ENCODE measurements at places on chromosomes 7 and 10.

GRCh38 chr10:119786117-119786769, 60.4 kb downstream of the INPP5F start:
- DNase-seq = no peak

GRCh38 chr10:112835944-112836451, 114.0 kb upstream of the TCF7L2 start:
- DNase-seq = no peak

GRCh38 chr10:107092321-107092720, 72.2 kb downstream of the SORCS1 start:
- no peak for DNase-seq

DNA sequence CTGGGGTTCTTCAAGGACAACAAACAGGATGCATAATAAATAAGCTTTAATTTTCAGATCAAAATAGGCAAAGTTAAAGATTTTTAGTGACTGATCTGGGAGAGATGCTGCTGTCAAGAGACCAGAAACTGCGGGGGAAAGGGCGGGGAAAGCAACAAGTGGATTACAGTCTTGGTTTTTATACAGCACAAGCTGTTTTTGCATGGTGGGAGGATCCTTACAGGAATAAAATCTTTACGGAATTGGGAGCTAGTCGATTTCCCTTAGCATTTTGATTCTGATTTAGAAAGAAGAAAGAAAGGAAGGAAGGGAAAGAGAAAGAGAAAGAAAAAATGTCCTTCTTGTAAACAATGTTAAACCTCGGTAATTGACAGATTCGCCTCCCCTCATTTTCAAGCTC, 242.3 kb upstream of the SP8 start:
- DNase-seq = no peak

DNA sequence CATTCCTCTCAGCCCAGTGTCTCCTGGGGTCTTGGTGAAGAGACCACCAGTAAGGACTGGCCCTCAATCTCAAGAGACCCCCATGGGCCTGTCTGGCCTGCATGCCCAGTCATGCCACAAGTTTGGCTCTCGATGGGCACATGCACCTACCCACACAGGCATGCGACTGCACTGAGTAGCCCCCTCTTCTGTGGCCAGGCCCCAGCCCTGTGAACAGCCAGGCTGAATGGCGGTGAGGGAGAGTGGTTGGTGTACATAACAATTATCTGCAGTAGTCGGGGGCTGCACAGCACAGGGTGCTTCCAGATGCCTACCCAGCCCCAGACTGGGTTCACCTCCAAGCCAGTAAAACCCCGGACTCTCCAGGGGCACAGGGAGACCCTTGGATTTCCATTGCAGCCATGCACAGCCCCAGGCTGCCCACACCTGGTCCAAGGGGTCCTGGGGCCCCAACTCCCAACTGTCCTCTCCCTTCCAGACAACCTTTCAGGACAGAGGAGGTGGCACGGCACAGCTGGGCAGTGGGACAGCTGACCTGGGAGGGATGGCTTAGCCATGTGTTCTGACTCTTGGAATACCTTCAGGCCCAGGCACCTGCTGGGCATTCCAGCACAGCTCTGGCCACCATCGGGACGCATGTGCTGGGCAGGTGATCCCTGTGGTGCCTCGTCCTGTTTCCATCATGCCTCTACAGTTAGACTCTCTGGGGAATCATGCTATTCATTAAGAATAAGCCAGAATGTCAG, 21.0 kb upstream of the CSGALNACT2 start:
- DNase-seq = no peak

GRCh38 chr10:88707429-88708155, 1.5 kb downstream of the LIPK start:
- DNase-seq = no peak

DNA sequence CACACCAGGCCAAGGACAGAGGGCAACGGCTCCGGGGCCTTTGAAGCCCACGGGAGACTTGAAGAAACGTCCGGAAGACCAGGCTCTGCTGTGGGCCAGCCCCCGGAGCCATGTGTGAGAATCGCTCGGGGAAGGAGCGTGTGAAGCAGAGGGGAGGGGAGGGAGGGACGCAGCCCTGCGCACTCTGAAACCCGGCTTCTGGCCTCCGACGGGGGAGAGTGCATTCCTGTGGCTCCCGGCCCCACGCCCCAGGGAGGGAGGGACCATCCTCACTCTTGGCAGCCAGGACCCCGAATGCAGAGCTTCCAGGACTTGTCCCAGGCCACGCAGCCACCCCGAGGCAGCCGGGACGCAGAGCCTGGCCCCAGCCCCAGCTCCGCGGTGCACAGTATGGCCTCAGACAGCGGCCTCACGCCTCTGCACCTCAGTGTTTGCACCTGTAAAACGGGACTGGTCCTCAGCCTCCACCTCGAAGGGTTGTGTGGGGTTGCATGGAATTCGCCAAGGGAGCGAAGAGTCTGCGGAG, 67.4 kb downstream of the PDGFA start:
- peak; percentile 86 for DNase-seq

DNA sequence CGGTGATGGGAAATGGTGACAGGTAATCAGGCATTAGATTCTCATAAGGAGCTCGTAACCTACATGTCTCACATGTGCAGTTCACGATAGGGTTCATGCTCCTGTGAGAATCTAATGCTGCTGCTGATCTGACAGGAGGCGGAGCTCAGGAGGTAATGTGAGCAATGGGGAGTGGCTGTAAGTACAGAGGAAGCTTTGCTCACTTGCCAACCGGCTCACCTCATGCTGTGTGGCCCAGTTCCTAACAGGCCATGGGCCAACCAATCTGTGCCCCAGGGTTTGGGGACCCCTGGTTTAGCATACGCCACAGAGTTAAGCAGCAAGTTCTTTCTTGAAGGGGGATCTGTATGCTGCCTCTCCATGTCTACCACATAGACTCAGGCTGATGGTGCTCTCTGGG, 133.1 kb downstream of the IQUB start:
- DNase-seq = no peak

DNA sequence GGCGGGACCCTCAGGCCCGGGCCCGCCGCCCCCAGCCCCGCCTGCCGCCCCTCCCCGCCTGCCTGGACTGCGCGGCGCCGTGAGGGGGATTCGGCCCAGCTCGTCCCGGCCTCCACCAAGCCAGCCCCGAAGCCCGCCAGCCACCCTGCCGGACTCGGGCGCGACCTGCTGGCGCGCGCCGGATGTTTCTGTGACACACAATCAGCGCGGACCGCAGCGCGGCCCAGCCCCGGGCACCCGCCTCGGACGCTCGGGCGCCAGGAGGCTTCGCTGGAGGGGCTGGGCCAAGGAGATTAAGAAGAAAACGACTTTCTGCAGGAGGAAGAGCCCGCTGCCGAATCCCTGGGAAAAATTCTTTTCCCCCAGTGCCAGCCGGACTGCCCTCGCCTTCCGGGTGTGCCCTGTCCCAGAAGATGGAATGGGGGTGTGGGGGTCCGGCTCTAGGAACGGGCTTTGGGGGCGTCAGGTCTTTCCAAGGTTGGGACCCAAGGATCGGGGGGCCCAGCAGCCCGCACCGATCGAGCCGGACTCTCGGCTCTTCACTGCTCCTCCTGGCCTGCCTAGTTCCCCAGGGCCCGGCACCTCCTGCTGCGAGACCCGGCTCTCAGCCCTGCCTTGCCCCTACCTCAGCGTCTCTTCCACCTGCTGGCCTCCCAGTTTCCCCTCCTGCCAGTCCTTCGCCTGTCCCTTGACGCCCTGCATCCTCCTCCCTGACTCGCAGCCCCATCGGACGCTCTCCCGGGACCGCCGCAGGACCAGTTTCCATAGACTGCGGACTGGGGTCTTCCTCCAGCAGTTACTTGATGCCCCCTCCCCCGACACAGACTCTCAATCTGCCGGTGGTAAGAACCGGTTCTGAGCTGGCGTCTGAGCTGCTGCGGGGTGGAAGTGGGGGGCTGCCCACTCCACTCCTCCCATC, 82.7 kb downstream of the PAX2 start:
- DNase-seq = no peak

- DNase-seq = no peak
Observed at GRCh38 chr7:155188821-155189581, 108.7 kb upstream of the INSIG1 start.

DNA sequence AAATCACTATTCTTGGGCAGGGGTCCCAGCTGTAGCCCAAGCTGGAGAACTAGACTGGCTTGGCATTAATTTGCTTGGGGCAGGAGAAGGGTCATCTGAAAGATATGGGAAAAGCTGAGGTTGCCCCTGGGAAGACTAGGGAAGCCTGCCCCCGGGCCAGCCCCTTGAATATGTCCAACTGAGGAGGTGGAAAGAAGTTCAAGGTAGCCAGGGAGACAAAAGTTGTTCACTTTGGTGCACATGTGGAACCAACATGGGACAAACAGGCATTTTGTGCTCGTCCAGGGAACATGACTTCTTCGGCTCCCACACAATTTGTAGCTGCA, 1.4 kb upstream of the LRRC61 start:
- DNase-seq = no peak

GRCh38 chr10:86337121-86337601, 29.4 kb downstream of the GRID1 start:
- DNase-seq = peak; percentile 13
